Esophagus muscularis mucosa (tissue), 4 donors: ENCODE measurements at places on chromosomes 3 and 15. TPM values are rescaled to one million over a fixed set of nuclear protein-coding genes. Genes with fewer than 3 reads are reported as not detected.

DNA sequence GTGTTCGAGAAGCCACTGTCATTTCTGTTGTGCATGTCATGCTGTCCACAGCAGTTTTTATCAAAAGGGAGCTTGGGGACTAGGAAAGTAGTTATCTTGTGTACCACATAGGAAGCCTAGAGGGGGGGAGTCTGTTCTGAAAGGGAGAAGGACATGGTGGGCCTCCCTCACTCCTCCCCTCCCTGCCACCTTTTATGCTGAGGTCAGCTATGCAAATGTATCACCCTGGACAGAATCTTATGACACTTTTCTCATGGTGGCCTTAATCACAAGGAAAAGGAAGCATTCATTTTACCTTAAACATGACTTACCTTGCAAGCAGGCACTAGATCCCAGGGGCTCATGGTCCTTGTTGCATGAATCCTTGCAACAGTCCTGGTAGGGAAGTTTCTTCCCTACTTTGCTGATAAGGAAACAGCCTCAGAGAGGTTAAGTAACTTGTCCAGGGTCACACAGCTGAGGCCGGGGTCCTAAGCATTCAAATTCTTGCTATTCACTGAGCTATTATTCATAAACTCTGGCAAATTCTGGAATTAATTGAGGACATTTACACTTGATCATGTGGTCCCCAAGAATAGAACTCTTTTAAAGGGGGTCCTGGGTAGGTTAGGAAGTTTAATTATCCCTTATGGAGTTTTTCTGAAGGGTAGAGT is 81.1 kb upstream of the SLC6A1 start:
- no peak for DNase-seq

DNA sequence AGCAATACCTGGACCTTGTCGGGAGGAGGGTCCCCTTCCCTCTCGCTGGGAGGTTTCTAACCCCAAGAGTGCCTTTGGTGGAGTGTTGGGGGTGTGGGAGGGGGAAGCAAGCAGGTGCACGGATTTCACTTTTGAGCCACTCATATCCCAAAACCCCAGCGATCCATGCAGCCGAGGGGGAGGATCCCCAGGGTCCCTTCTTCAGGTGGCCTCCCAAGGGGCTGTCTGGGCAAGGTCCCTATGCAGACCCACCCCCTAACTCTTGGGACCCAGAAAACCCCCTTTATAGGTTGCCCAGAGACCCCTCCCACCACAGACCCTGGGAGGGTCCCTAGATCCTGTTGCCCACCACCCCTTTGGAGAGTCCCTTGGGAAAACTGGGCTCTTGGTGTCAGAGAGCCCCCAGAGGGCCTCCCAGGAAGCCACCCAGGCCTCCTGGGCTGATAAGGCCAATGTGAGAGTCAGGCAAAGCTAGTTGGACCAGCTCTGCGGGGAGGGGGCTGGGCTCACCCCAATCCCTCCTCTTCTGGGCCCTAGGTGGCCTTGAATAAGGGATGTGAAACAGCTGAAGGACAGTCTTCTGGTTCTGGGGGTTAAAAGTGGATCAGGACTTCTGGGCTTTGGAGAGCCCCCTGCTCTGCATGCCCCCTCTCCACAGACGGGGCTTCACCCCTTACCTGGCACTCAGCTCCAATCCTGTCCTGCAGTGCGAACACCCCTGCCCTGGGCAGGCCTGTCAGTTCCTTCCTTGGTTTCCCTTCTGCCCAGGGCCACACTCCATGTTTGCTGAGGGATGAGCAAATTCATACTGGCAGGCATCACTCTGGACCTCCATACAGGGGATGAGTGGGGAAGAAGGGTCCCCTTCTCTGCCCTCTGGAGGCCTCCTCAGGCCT is 932 bp upstream of the PLCD1 start:
- DNase-seq, result no peak

- DNase-seq, result no peak
Measured at GRCh38 chr15:33126559-33127290, 67.8 kb downstream of the FMN1 start.

- peak; percentile 34 for DNase-seq
Measured at GRCh38 chr15:61712129-61712759, 348.0 kb downstream of the VPS13C start.

DNA sequence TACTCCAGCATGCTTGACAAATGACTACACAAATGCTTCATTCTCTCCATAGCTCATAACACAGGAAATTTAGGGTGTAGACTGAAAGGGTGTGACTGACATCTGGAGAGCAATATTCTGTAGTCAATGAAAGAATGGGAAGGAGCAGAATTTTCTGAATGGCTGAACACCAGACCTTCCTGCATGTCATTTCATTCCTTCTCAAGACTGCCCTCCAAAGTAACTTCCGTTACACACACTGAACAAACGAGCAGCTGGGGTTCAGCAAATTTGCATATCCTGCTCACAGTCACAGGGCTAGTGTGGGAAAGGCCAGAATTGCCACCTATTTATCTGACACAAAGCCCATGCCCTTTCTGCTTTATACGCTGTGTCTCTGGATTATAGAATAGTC is 325.0 kb upstream of the CFAP20DC start:
- no peak for DNase-seq

- DNase-seq, result no peak
Measured at GRCh38 chr3:10194328-10195071, 29.8 kb downstream of the IRAK2 start.

- peak; percentile 91 for DNase-seq
Measured at GRCh38 chr3:160169139-160169976, 55.9 kb upstream of the C3orf80 start.

- DNase-seq, result no peak
Measured at GRCh38 chr15:88994286-88994685, 81.1 kb upstream of the MFGE8 start.

- DNase-seq, result no peak
Measured at GRCh38 chr15:33284336-33284735, 26.4 kb upstream of the RYR3 start.

- DNase-seq, result no peak
Measured at GRCh38 chr3:71494212-71494611, 89.3 kb downstream of the FOXP1 start.

The ANAPC13 gene
- 47.8 TPM for total RNA-seq

The CLRN1 gene
- not detected for total RNA-seq

The SOX14 gene
- total RNA-seq, result not detected

The MEIS2 gene
- total RNA-seq, result 106 TPM

The PCSK6 gene
- 13.6 TPM for total RNA-seq

The ZBBX gene
- not detected for total RNA-seq

The DLL4 gene
- 1.7 TPM for total RNA-seq
